Adipocyte (in vitro differentiated cells): ENCODE measurements at places on chromosomes 1 and 21.

DNA sequence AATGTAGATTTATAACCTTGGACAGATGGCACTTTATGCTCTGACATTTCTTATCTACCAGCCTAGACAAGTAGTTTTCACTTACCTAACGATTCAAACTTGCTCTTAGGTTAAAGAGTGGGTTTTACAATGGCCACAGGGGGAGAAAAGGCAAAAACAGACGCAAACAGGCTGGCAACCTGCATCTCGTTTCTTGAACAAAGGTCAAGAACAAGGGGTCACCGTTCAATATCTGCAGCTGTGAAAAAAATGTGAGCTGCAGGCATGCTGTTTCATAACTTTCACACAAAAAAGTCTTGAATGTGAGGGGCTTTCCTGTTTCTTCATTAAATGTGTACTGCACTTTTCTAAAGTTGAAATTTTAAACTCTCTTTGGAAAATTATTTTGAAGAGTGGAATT lies 49.4 kb downstream of the SYDE2 start:
- DNase-seq, result no peak

DNA sequence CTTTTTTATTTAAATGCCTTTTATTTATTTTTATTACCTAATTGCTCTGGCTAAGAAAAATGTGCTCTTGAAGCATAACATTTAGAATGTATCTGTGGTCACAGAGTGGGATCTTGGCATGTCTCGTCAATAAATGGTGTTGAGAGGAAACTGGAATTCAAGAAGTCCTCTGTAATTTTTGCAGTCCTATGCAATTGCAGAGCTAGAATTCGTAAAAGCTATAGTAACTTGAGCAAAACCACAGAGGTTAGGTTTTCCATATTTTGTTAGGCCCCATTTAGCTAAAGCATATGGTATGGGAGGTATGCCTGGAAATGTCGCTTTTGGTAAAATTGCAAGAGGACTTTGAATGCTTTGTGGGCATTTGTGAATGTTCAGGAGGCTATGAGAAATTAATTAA lies 466.7 kb upstream of the NFIA start:
- peak; percentile 46 for DNase-seq

- DNase-seq, result peak; percentile 78
These were observed 17.2 kb upstream of the ZBTB8B start for GRCh38 chr1:32447469-32448185.

DNA sequence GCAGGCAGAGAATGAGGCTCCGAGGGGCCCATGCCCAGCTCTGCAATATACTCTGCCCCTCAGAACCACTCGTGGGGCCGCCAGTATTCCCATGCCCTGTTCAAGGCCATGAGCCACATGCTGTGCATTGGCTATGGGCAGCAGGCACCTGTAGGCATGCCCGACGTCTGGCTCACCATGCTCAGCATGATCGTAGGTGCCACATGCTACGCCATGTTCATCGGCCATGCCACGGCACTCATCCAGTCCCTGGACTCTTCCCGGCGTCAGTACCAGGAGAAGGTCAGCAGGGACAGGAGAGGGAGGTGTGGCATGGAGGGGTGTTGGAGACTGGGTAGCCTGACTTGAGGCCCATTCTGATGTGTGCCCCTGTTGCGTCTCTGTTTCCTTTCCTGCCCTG lies 7.2 kb downstream of the HCN3 start:
- no peak for DNase-seq

DNA sequence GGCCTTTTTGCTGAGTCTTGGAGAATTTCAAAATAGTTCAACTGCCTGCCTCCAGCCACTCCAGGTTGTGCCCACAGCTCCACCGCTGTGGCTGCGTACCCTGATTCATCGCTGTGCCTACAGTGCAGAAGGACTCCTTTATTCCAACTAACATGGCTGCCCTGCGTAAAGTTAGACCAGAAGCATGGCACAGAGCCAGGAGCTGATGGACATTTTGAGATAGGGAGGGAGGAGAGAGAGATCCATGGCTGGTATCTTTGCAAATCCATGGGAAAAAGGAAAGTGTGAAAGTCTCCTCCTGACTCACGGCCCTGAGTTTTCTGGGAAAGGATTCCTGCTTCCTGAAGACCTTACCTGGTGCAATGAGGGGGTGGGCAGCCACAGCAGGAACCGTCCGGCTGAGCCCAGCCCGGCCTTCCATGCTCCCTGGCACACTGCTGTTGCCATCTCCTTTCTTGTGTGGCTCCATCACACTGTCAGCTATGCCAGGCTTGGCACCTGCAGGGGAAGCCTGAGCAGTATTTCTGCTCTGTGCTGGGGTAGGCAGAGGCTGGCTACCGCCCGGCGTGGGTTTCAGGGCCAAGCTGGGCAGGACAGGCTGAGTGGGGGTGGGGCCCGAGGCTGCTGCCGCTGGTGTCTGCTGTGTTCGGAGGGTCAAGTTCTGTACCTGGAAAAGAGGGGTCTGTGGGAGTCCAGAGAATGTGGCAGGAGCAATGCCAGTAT lies 46.0 kb upstream of the A3GALT2 start:
- peak; percentile 5 for DNase-seq

GRCh38 chr1:151832318-151832980 lies 847 bp upstream of the RORC start:
- DNase-seq, result peak; percentile 69

DNA sequence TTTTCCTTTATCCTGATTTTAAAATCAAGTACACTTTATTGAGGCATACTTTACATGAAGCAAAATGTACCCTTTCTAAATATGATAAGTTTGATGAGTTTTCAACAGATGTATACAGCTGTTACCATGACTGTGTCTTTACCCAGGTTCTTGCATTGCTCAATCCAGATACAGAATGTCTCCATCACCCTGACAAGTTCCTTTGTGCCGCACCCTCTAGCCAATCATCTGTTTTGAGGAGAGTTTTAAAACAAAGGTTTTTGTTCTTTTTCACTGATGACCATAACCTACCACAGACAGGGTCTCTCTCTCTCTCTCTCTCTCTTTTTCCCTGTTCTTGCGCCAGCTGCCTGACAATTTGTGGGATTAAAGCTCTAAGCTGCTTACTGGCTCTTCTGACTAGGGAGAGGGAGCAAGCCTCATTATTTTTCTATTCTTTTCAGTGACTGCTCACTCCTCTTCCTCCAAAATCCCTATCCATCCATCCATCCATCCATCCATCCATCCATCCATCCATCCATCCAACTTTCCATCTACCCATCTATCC lies 1.2 kb upstream of the KCNE1 start:
- DNase-seq, result peak; percentile 52

GRCh38 chr1:54651608-54652007 lies 10.0 kb downstream of the MROH7 start:
- DNase-seq, result no peak

DNA sequence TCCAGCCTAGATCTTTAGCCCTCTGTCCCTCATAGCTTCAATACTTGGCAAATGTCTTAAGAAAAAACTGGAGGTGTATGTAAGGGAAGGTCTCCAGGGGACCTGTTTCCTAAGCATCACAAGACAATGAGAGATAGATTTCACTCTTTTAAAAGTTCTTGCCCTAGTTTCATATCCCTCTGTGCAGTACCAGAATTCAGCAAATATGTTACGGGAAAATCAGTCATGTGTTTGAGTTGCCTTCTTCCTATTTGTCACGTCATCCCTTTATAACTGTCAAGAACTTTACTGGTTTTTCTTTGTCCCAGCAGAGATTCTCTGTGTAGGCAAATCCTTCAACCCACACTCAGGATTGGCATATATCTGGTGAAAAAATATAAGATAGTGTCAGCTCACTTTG lies 32.3 kb downstream of the DNASE2B start:
- no peak for DNase-seq

DNA sequence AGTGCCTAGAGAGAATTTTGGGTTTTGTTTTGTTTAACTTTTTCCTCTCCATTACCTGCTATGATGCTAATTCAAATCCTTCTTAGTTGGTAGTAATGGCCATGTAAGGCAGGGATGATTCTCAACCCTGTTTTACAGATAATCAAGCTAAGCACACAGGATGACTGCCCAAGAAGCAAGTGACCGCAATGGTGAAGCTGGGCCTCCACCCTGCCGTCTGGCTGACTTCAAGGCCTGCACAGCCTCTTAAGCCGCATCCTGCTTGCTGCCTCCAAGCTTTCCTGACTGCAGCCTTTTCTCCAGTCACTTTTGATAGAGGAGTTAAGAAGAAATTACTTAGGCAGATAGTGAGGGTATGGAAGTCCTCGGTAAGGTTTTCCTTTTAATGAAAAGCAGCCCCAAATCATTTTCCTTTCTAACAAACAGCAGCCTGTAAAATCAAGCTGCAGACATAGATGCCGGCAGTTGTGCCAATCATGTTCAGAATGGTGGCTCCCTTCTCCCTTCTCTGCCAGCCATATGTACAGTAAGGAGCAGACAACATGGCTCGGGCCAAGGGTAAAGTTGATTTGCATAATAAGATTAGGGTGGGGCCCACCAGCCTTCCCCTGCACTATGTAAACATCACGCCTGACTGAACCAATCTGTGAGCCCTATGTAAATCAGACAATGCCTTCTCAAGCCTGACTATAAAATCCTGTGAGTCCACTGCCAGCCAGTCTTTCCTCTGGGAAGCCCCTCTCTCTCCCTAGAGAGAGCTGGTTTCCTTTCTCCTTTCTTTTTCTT lies 8.8 kb upstream of the CTBS start:
- peak; percentile 48 for DNase-seq
